ENCODE measurements at places on chromosomes 2 and 18.

- DNase-seq = no peak
These were observed 8.4 kb upstream of the NR4A2 start for GRCh38 chr2:156340804-156341451.

DNA sequence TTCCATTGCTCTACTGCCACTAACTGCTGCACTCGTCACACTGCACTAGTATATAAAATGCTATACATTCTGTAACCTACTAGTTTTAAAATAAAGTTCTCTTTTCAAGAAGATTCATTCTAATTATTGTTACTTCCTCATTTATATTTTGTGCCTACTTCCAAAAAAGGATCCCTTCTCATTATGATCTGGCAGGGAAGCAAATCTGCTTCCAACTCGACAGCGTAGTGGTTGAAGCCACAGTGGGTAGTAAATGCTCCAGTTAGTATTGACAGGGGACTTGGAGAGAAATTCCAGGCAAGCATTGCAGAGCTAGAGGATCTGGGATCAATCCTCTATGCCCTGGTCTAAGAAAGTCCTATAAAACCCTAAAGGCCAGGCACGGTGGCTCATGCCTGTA is 53.3 kb upstream of the AP1S3 start:
- no peak for DNase-seq

GRCh38 chr18:59779979-59780378 is 82.8 kb upstream of the CCBE1 start:
- DNase-seq = no peak

DNA sequence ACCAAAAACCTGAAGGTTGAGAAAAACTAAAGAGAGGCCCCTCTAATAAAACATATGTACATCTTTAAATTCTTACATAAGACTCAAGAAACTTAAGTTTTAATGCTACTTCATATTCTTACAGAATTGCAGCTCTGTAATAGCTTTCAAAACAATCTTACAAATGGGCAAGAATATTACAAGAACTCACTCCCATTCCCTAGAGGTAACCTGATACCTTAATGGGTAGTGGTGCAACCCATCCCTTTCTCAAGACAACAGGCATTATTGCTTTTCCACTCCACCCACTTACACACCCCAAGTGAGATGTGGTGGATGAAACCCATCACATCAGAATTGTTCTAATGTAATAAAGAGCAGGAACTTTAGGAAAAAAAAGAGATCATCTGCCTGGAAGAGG is 103.7 kb downstream of the RBMS1 start:
- no peak for DNase-seq

GRCh38 chr2:240210198-240210965 is 69.9 kb upstream of the OTOS start:
- no peak for DNase-seq

- DNase-seq = no peak
These were observed 30.7 kb upstream of the DUSP2 start for GRCh38 chr2:96175951-96176350.

GRCh38 chr2:215435280-215435869 is 493 bp downstream of the FN1 start:
- DNase-seq = no peak

- DNase-seq = no peak
These were observed 35.0 kb downstream of the SUMO1 start for GRCh38 chr2:202203348-202203747.
